ENCODE measurements at places on chromosomes 7 and 10.
A peak's percentile ranks its signal among the peaks of the same experiment; 100 is the strongest.

DNA sequence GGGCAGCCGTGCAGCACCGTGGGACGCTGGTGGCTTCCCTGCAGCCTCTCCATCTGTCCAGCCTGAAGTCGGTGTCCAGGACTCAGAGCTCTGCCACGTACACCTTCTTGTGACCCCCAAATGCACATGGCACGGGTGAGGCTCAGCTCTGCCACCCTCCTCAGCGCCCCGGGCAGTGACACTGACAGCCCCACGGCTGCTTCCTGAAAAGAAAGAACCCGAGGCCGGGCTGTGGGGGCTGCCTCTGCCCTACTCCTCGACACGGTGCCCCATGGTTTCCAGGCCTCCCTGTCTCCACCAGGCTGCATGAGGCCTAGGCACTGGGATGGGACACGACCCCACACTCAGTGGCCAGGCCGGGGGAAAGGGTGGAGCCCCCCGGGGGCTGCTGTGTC lies 13.7 kb downstream of the ADGRA1 start:
- DNase-seq, result no peak

- no peak for DNase-seq
Measured at GRCh38 chr7:113698556-113699220, 220.1 kb downstream of the PPP1R3A start.

GRCh38 chr10:78338717-78339116 lies 305.1 kb downstream of the RPS24 start:
- no peak for DNase-seq

GRCh38 chr7:27160145-27160545 lies 3.7 kb upstream of the HOXA7 start:
- DNase-seq, result peak; percentile 49

DNA sequence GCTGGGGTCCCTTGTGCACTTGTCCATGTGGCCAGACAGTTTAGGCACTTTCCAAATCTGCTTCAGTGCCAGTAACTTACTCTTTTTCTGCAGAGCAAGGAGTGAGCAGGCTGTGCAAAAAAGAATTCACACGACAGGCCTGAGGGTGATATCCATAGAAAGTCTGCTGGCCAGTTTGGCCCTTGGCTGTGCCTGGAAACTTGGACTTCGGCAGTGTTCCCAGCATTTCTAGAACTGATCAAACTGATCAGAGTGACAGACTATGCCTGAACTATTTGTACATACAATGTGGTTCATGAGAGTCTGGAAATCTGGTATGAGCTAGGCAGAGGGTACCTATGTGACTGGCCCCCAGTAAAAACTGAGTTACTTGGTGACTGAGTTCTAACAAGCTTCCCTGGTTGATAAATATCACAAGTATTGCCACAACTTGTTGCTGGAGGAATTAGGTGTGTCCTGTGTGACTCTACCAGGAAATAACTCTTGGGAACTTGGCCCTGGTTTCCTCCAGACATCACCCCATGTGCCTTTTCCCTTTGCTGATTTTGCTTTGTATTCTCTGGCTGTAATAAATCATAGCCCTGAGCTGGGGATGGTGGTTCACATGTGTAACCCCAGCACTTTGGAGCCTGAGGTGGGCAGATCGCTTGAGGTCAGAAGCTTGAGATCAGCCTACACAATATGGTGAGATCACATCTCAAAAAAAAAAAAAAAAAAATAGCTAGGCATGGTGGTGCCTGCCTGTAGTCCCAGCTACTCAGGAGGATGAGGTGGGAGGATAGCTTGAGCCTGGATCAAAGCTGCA lies 3.3 kb upstream of the DENND10 start:
- no peak for DNase-seq
